Activated naive CD8-positive, alpha-beta T cell treated with anti-CD3 and anti-CD28 coated beads, Interleukin-2, amount 10 ng/mL, durations not matched to agents 7 days and 5 days (primary cell): ENCODE measurements at places on chromosomes 2 and 18.

GRCh38 chr18:47184419-47185050 is 8.4 kb upstream of the IER3IP1 start:
- DNase-seq, result no peak

GRCh38 chr2:67457699-67458098 is 60.6 kb downstream of the ETAA1 start:
- no peak for DNase-seq

DNA sequence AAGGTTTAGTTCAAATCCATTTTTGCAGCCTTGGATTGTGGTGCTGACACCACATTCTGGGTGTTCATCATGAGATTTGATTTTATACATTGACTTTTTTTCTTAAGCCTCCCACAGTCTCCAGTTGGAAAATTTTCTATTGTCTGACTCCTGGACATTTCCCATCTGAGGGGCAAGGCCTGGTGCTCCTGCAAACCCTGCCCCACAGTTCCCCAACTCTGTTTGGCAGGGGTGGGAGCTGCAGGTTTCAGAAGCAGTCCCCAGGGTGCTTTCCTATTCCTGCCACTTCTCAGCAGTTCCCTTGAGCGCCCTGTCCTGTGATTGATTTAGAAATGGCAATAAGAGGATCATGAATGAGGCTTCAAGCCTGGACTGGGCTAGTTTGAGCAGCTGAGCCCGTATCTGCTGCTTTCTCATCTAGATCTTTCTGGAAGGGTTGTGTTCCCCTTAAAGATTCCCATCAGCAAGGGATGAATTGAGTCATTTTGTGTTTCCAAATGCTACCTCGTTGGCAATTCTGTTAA is 77.0 kb downstream of the CIB4 start:
- DNase-seq, result no peak

GRCh38 chr18:63022429-63023022 is 297.0 kb downstream of the BCL2 start:
- DNase-seq, result peak; percentile 46
